Ovary (tissue), 10 donors: ENCODE measurements at places on chromosomes 7 and 10. TPM values are rescaled to one million over a fixed set of nuclear protein-coding genes. Genes with fewer than 3 reads are reported as not detected.

- DNase-seq, result no peak
These were observed 53.7 kb upstream of the TMEM248 start for GRCh38 chr7:66867198-66867790.

GRCh38 chr10:116221053-116221452 is 52.0 kb downstream of the GFRA1 start:
- DNase-seq, result no peak

- DNase-seq, result no peak
These were observed 43.6 kb downstream of the SYPL1 start for GRCh38 chr7:106068538-106068961.

- DNase-seq, result no peak
These were observed 38.1 kb downstream of the EXOC6 start for GRCh38 chr10:92886334-92886961.

- no peak for DNase-seq
These were observed 157.4 kb downstream of the SKIDA1 start for GRCh38 chr10:21368022-21368582.

DNA sequence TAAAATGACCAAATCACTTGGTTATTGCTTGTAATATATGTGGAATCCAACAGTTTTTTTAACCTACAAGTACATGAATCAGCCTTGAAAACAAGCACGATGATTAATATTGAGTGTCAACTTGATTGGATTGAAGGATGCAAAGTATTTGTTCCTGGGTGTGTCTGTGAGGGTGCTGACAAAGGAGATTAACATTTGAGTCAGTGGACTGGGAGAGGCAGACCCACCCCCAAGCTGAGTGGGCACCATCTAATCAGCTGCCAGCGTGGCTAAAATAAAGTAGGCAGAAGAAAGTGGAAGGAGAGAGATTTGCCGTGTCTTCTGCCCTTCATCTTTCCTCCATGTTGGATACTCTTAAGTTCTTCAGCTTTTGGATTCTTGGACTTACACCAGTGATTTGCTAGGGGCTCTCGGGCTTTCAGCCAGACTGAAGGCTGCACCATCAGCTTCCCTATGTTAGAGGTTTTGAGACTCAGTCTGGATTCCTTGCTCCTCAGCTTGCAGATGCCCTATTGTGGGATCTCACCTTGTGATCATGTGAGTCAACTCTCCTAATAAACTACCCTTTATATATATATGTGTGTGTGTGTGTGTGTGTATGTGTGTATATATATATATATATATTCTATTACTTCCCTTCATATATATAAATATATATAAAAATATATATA is 118.4 kb upstream of the WDR11 start:
- no peak for DNase-seq

XRCC2 gene
- total RNA-seq, result 0.97 TPM

- no peak for DNase-seq
These were observed 98.2 kb downstream of the TNS3 start for GRCh38 chr7:47483604-47484273.

VWDE gene
- total RNA-seq, result not detected

MCM10 gene
- not detected for total RNA-seq

- DNase-seq, result no peak
These were observed 21.3 kb downstream of the GCK start for GRCh38 chr7:44167920-44168319.

DNA sequence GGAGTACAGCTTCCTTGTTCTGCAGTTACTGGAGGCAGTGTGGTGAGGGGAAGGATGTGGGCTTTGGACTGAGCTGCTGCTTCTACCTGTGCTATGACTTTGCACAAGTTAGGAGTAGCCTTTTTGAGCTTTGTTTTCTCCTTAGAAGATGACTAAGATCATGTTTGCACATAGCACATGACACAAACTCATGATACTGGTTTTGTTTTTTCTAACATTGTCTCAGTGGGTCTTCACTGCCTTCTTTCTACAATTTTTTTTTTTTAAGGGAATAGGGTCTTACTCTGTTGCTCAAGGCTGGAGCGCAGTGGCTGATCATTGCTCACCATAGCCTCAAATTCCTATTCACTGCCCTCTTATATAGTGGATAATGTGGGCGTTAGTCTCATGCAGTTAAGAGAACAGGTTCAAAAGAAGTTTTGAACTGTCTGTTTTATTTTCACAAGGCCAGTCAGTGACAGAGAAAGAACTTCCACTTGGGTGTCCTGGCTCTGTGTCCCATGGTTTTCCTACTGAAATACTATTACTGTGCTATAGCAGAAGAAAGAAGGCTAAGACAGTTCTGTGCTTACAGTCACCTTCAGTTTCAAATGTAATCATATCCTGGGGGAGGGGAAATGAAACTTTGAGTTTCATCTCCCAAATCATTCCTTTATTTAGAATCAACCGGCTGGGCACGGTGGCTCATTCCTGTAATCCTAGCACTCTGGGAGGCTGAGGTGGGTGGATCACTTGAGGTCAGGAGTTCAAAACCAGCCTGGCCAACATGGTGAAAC is 72.0 kb downstream of the KAT6B start:
- DNase-seq, result no peak

GRCh38 chr10:87930934-87931835 is 67.8 kb downstream of the PTEN start:
- no peak for DNase-seq

DDIT4 gene
- 1,952 TPM for total RNA-seq

- DNase-seq, result no peak
These were observed 114.6 kb downstream of the NRBF2 start for GRCh38 chr10:63247771-63248170.

FAM185A gene
- total RNA-seq, result 14.5 TPM

- peak; percentile 81 for DNase-seq
These were observed 361 bp upstream of the PLXDC2 start for GRCh38 chr10:19815731-19816410.

ETV1 gene
- total RNA-seq, result 0.60 TPM

PTN gene
- 2.7 TPM for total RNA-seq

DNA sequence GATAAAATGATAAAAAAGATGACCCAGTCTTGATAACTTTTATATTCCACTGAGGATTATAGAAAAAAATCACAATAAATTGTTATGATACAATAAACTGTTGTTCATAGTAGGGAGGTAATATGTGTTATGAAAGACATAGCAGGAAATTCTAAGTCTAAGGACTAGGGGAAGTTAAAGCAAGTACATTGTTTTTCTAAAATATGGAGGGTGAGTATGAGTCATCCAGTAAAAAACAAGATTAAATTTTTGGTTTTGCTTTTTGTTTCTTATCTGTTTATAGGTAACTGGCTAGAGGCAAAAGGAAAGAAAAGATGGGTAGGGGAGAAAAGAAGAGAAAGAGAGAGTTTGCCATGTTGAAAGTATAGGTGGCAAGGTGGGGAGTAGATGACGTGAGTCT is 188.4 kb downstream of the POLR1F start:
- no peak for DNase-seq

- DNase-seq, result no peak
These were observed 195.1 kb upstream of the FZD1 start for GRCh38 chr7:91069146-91069545.

MEOX2 gene
- total RNA-seq, result 1.3 TPM

PTPRN2 gene
- 4.1 TPM for total RNA-seq

DNA sequence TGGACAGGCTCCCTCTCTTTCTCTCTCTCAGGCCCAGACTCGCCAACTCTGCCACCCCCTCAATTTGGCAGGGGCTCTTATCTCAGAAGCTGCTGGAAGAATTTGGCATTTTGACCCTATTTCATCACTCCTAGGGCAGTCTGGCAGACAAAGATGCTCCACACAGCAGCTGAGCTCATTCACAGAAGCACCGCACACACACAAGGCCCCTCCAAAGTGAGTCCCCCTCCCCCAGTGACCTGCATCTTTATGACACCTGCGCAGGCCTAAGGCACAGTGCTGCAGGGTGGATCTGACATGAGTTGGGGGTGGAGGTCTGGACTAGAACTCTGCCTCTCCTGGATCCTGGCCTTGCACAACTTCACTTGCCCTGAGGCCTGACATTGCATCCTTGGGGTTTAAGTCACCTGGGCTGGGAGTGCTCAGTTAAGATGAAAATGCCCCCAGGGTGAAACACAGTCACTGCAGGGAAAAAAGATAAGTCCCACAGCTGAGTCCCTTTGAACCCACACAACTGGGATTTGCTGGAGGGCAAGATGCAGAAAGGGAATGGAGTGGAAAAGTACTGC is 41.1 kb upstream of the DUSP5 start:
- DNase-seq, result no peak

DNA sequence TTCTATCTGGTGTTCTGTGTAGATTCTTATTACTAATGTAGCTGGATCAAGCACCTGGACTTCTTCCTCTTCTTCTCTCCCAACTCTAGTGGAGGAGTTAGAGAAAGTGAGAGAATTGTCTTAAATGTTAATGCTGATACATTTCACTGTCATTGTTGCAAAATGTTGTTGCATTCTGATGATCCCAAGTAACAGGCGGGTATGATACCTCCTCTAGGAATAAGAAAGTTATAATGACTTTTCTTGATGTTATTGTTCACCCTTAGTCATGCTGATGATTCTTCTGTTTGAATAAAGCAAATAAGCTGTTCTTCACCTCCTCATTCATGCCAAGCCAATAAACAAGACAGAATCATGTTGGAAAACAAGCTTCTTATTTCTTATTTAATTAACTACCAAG is 9.1 kb downstream of the CHRM2 start:
- no peak for DNase-seq

CUZD1 gene
- total RNA-seq, result 0.83 TPM
